H9 (cell line): ENCODE measurements at places on chromosomes 11 and 22. TPM values are rescaled to one million over a fixed set of nuclear protein-coding genes. Genes with fewer than 3 reads are reported as not detected.

GRCh38 chr11:8779107-8779506 lies 96.5 kb downstream of the RPL27A start:
- DNase-seq = no peak

GRCh38 chr11:121886005-121886734 lies 229.8 kb downstream of the BLID start:
- no peak for DNase-seq

GRCh38 chr22:38953577-38954413 lies 3.6 kb upstream of the APOBEC3A start:
- no peak for DNase-seq

DNA sequence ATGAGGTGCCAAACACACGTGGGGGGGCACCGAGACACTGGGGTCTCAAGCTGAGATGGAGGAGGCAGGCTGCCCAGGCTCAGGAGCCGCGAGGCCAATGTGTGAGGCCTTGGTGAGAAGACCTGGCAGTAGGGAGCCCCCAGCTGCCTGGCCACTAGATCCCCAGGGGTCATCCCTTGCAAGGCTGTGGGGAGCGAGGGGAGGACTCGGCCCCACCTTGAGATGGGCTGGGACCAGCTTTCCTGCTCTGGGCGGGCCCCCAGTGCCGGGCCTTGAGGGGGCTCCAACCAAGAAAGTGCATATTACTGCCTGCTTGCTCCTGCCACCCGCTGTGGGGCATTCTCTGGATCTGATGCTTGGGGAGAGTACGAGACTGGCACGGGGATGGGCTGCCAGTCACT lies 107.0 kb downstream of the CTTN start:
- DNase-seq = no peak

The SMIM35 gene
- not detected in 2 replicates for total RNA-seq

The PRODH gene
- total RNA-seq = 51.2 and 54.3 TPM in 2 replicates

The RHOG gene
- total RNA-seq = 24.9 and 26.4 TPM in 2 replicates
